Putamen (tissue), 1 donor: ENCODE measurements at places on chromosomes 6 and 20.
A peak's percentile ranks its signal among the peaks of the same experiment; 100 is the strongest.

DNA sequence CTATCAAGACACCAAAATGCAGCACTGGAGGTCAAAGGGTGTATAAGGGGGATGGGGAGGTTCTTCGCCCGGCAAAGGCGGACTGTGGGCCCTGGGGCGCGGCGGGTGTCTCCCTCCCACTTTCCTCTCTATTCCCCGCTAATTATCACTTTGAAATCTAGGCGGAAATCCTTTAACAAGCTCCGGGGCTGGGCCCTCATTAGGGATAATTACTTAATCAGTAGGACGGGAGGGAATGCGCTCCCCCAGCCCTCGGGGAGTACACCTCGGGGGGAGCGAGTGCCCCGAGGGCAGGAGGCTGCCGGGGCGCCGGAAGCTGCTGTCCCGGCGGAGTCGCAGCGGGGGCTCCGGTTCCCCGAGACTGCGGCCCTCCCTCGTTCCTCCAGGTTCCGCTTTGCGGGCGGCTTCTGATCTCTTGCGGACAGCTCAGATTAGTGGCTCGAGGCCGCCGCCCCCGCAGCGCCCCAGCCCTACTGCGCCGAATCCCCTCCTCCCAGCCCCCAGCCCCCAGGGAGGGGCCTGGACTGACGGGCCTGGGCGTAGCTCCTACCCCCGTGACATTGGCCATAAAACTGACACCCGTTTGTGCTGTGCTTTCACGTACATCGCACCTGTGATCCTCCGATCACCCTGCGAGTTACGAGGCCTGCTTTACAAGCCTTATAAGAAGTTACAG is 14.7 kb downstream of the MUCL3 start:
- peak; percentile 16 for DNase-seq

- peak; percentile 28 for DNase-seq
These were observed 89.2 kb downstream of the RPP40 start for GRCh38 chr6:4914420-4915159.

DNA sequence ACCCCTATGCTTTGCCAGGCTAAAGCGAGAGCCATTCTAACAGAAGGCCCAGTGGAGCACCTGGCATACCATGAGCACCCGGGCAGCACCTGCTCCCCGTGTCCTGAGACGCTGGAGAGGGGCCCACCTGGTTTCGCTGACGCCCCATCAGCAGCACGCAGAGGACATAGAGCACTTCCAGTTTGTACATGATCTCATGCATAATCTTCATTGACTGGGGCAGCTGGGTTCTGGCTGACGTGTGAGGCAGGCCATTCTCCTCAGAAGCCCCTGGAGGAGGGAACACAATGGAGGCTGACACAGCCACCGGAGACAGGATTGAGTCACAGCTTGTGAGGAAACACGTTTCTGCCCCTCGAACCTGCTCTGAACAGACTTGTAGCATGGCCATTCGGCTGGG is 65.4 kb downstream of the MYH7B start:
- no peak for DNase-seq

- no peak for DNase-seq
These were observed 7.2 kb upstream of the IL20RA start for GRCh38 chr6:137051790-137052472.

DNA sequence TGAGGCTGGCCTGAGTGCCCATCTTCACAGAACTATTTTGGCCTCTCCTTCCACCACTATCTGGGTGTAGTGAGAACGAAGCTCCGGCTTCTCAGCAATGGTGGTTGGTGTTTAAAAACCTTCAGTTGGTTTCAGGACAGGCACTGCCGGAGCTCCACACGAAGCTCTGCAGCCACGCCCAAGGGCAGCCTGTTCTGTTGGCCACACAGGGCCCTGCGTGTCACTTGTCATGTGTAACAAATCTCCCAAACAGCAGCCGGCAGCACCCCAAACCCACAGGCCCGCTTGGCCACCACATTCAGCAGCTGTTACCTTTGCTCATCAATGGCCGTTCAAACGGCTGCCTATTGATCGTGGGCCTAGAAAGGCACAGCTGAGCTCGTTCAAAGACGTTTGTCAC is 97.5 kb downstream of the ERMARD start:
- DNase-seq: no peak
